ENCODE measurements at places on chromosomes 6 and 20. TPM values are rescaled to one million over a fixed set of nuclear protein-coding genes. Genes with fewer than 3 reads are reported as not detected.

DNA sequence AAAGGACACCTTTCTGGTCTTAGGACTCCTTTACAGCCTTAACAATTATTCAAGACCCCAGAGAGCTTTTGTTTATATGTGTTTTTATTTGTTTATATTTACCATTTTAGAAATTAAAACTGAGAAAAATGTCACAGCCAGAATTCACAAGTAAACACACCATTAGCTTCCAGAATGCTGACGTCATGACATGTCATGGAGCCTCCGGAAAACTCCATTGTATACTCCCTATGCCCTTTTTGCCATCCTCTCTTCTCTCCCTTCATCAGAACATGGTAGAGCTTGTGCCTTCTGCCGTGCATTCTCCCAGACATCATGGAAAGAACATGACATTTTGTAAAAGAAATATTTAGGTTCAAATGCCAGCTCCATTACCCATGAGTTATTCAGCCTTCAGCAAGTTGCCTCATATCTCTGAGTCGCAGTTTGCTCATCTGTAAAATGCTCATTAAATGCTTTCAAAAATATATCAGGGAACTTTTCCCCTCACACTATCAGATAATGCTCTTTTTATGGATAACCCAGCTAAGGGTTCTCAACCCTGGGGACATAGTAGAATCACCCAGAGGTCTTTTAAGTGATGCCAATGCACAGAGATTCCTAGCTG, 27.8 kb downstream of the TNFAIP3 start:
- H3K27ac ChIP-seq, result no peak overlapping the region
- no peak for DNase-seq
- H3K36me3 ChIP-seq, result no peaks in the 10 kb centered on the region
- H3K4me1 ChIP-seq, result no peaks in the 10 kb centered on the region

- no peaks in the 10 kb centered on the region for H3K36me3 ChIP-seq
- H3K27ac ChIP-seq, result no peak overlapping the region
- no peak for DNase-seq
- H3K27me3 ChIP-seq, result no peaks in the 10 kb centered on the region
- no peak overlapping the region for H3K4me3 ChIP-seq
These were observed 108.3 kb upstream of the PHACTR1 start for GRCh38 chr6:12608016-12608860.

- no peak for DNase-seq
- H3K4me3 ChIP-seq, result no peak overlapping the region
- H3K4me1 ChIP-seq, result no peaks in the 10 kb centered on the region
- H3K36me3 ChIP-seq, result no peaks in the 10 kb centered on the region
These were observed 328.6 kb upstream of the PLCB4 start for GRCh38 chr20:8740265-8740664.

Gene XKR7
- 0.09 TPM for total RNA-seq

DNA sequence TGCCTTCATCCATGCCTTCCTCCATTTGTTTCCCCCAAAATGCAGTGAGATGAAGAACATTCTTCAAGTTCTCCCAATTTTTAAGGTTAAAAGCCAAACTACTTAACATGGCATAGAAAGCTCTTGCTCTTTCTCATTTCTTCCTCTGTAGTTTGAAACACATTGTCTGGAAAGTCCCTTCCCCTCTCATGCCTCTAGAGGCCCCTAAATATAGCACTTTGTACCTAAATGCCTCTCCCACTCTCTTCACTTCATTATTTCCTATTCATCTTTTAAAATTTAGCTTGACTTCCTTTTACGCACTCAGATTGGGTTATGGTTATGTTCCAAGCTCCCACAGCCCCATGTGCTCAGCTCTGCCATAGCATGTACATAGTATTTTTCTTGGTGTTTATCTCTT, 389.3 kb downstream of the HDGFL1 start:
- H3K27ac ChIP-seq, result no peak overlapping the region
- H3K36me3 ChIP-seq, result no peaks in the 10 kb centered on the region
- H3K4me1 ChIP-seq, result peaks cover 8% of the 10 kb centered on the region
- no peak overlapping the region for H3K4me3 ChIP-seq

Gene TFAP2C
- 5.2 TPM for total RNA-seq

Gene LY6G6C
- not detected for total RNA-seq

DNA sequence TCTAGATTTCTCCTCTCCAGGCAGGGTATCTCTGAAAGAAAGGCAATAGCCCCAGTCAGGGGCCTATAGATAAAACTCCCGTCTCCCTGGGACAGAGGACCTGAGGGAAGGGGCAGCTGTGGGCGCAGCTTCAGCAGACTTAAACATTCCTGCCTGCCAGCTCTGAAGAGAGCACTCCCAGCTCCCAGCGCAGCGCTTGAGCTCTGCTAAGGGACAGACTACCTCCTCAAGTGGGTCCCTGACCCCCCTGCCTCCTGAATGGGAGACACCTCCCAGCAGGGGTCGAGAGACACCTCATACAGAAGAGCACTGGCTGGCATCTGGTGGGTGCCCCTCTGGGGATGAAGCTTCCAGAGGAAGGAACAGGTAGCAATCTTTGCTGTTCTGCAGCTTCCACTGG, 556.9 kb downstream of the EPM2A start:
- no peaks in the 10 kb centered on the region for H3K36me3 ChIP-seq
- H3K27me3 ChIP-seq, result no peaks in the 10 kb centered on the region
- no peak overlapping the region for H3K4me3 ChIP-seq
- no peak for DNase-seq

- H3K36me3 ChIP-seq, result peaks cover 32% of the 10 kb centered on the region
- H3K4me1 ChIP-seq, result peaks cover 13% of the 10 kb centered on the region
- H3K4me3 ChIP-seq, result peak overlapping the region; percentile 99
- peak; percentile 96 for DNase-seq
- no peaks in the 10 kb centered on the region for H3K27me3 ChIP-seq
These were observed 973 bp upstream of the CITED2 start for GRCh38 chr6:139375226-139376016.

- DNase-seq, result no peak
- no peak overlapping the region for H3K4me3 ChIP-seq
- H3K4me1 ChIP-seq, result no peaks in the 10 kb centered on the region
- no peak overlapping the region for H3K27ac ChIP-seq
- no peaks in the 10 kb centered on the region for H3K36me3 ChIP-seq
These were observed 166.4 kb downstream of the ATXN1 start for GRCh38 chr6:16594849-16595248.
